ENCODE measurements at places on chromosomes 1 and 21.

DNA sequence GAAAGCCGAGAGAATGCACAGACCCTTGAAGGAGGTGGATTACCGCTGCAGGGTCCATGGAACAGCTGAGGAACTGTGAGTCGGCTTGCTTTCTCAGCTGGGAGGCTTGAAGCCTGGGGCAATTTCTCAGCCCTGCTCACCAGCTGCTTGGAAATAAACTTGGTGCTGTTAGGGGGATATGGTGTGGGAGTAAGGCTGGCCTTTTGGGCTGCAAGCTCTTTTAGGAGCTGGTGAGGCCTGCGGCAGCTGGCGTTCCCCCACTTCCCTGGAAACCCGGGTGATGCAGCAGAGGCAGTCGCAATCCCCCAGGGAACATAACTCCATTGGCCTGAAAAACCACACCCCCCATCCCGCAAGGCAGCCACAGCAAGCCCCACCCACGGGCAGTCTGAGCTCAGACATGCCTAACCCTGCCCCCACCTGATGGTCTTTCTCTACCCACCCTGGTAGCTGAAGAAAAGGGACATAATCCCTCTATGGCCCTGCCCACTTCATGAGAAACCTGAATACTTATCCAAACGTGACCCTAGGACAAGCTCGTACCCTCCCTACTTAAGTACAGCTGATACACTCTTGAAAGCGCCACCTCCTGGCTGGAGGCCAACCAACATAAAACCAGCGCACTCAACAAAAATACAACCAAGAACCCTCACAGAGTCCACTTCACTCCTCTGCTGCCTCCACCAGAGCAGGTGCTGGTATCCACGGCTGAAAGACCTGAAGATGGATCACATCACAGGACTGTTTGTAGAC lies 1995.8 kb downstream of the NCAM2 start:
- DNase-seq: no peak

GRCh38 chr1:236052232-236052993 lies 12.5 kb downstream of the NID1 start:
- no peak for DNase-seq

GRCh38 chr1:61670016-61670415 lies 54.9 kb downstream of the TM2D1 start:
- no peak for DNase-seq

DNA sequence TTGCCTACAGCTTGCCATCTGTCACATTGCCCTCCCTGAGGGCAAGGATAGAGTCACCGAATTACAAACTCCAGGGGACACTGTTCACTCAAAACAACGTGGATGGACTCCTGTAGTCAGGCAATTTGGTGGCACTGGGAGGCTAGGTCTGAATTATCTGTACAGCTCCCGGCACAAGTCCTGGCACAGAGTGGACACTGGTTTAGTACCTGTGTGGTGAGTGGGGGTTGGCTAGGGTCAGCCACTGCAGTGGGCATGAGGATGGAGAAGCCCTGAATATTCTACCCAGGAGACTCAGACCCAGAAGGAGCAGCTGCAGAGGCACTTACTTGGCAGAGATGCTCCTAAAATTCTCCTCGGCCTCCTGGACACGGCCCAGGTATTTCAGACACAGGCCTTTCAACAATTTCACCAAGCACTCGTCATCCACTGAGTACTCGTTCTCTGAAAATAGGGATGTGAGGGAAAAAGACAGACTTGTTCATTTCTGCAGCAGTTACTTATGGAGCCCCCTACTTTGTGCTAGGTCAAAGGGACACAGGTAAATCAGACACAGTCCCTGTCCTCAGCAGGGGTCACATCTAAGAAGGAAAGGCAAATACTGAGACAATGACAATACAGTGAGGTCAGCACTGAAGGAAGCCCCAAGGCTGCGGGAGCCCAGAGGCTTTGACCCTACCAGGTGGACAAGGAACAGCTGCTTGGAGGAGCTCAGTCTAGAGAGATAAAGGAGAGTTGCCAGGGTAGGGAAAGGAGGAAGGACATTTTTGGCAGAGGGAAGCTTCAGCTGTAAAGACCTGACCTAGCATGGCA lies 40.5 kb downstream of the TTC39A start:
- DNase-seq: no peak

- DNase-seq: no peak
Measured at GRCh38 chr1:233777566-233777965, 126.9 kb upstream of the SLC35F3 start.

DNA sequence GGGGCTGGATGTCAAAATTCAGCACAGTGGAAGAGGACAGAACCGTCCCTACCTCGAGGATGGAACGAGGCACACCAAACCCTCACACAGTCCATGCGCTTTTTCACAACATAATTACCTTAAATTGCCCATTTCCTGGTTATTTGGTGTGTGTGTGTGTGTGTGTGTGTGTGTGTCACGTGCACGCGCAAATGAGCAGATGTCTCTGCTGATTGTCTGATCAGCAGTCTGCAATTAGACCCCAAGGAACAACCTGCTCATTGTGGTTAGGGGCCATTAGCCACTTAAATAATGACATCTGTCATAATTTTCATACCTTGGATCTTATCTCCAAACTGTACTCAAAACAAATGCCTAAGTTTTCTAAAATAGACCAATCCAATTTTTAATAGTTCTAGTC lies 23.2 kb downstream of the AVPR1B start:
- no peak for DNase-seq

DNA sequence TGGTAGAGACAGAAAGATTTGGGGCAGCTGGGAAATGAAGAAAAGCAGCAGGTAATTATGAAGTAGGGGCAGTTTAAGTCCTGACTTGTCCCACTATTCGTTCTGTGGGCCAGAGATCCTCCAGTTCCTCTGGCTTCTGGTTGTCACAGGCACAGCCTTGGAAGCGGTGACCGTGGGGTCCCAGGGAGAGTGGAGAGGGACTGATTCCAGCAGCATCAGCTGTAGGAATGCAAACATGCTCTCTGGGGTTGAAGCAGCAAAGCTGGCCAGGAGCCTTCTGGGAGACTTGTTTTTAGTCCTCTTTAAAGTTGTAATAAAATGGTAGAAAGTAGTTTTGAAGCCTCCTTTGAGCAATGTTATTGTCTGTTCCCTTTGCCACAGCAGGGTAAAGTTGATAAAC lies 488.0 kb downstream of the LMO4 start:
- no peak for DNase-seq

GRCh38 chr1:117629625-117630422 lies 24.0 kb downstream of the TENT5C start:
- DNase-seq: no peak

- peak; percentile 72 for DNase-seq
Measured at GRCh38 chr1:18581420-18581880, 49.2 kb upstream of the PAX7 start.

DNA sequence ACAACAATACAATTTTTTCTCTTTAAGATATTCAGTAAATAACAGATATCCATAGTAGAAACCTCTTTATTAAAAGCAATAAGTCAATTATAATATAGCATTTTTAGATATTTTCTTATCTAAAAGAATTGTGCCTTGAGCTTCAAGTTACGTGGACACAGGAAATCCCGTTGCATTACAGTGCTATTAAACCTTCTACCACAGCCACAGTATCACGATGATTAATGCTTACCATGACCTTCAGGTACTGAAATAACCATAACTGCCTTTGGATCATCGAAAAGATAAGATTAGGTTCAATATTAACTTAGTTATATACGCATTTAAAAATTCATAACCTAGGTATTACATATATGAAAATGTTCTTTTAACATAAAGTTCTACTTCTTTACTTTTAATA lies 17.9 kb downstream of the B3GALNT2 start:
- DNase-seq: no peak

- no peak for DNase-seq
Measured at GRCh38 chr1:184479435-184480167, 92.8 kb downstream of the C1orf21 start.

- DNase-seq: peak; percentile 48
Measured at GRCh38 chr1:117312453-117313138, 54.7 kb upstream of the MAN1A2 start.

DNA sequence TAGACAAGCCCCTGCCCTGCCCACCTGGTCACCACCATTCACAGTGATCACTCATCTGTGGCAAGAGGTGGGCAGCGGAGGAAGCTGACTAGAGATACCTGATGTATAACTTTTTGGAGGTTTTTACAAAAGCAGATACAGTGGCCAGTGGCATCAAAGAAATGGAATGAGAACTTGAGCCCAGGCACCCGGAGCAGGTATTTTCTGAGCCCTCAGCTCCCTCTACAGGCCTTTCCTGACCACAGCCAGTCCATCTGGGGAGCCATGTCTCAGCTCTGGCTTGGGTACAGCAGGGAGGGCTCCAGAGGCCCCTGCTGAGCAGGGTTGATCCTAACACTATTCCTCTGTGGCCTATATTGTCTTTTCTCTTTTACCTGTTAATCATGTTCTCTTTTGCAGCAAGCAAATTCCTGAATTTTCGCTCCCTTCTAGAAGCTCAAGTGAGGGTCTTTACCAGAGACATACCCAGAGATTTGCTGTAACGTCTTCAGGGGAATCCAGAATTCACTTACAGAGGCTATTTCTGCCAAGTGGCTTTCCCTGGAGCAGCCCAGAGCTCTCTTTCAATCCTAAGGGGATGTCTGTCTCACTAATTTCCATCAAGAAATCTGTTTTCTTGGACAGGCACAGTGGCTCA lies 27.3 kb downstream of the GPR157 start:
- DNase-seq: peak; percentile 89

GRCh38 chr21:24693779-24694178 lies 913.5 kb downstream of the MRPL39 start:
- no peak for DNase-seq

DNA sequence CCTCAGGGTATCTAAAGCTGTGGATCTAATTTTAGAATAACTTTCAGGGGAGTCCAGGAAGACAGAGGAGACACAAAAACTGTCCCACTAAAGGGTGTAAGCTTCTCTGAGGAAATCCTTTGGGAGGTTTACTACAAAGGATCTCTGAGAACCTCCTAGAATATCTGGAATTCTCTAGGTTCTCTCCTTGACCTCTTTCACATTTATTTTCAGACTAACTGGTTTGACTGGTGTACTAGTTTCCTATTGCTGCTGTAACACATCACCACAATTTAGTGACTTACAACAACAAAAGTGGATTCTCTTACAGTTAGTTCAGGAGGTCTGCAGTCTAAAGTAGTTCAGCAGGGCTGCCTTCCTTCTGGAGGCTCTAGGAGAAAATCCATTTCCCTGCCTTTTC lies 175.3 kb upstream of the KIAA0040 start:
- DNase-seq: no peak

DNA sequence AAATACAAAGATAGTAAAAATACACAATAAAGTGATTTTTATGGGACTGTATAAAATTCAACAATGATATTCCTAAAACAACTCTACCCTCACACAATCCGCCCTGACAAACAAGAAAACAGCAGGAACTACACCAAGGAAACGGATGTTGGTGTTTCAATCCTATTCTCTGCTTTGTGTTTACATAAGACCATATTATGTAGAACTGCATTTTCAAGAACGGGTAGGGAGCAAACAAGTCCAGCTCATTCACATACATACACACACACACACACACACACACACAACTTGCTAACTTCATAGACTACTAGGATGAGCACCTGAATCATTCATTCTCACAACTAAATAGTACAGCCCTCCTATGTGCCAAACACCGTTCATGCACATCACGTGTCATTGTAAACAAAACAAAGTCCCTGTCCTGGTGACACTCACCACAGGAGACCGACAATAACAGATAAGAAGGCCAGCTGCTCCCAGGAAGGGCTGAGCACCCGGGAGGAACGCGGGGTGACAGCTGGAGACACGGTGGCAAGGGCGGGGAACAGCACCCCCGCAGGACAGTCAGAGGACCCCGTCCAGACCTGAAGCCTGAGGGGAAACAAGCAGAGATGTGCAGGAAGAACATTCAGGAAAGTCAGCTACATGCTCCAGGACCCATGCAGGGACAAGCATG lies 43.0 kb downstream of the NPHP4 start:
- peak; percentile 12 for DNase-seq

DNA sequence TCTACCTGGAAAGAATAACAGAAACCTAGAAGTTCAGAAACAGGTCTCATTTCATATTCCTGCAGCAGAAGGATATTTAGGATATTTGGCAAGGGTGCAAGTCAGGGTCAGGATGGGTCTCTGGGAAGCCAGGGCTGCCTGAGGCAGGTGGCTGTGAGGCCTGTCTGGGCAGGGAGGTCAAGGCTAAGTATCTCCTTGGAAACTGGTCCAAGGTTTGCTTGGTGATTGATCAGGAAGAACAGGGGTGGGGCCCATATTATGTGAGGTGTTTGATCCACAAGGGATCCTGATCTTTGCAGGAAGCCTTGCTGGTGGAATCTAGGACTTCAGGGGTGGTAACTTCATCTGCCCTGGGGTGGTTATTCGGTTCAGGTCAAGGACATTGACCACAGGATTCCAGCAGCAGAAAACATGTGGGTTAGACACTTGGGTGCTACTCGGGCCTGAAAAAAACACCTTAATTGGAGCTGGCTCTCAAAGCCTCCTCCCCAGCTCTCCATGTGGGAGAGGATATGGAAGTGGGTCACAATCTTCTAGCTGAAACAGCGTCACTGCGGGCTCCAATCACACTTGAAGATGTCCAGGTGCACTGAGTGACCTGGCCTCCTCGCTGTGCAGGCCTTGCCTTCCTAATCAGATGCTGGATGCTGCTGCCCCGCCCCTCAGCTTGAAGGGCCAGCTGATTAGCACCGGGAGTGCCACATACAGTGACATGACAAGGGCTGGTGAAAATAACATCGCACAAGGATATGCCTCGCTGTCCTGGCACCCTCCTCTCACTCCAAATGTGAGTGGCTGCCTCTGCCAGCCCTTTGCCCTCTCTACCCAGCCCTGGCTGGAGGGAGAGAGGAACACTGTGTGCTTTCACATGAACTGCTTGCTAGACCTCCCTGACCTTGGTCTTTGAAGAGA lies 8.7 kb downstream of the CTNNBIP1 start:
- DNase-seq: no peak

- DNase-seq: peak; percentile 43
Measured at GRCh38 chr1:212700223-212700891, 717 bp upstream of the BATF3 start.

GRCh38 chr1:19436716-19437476 lies 48.4 kb downstream of the CAPZB start:
- no peak for DNase-seq

DNA sequence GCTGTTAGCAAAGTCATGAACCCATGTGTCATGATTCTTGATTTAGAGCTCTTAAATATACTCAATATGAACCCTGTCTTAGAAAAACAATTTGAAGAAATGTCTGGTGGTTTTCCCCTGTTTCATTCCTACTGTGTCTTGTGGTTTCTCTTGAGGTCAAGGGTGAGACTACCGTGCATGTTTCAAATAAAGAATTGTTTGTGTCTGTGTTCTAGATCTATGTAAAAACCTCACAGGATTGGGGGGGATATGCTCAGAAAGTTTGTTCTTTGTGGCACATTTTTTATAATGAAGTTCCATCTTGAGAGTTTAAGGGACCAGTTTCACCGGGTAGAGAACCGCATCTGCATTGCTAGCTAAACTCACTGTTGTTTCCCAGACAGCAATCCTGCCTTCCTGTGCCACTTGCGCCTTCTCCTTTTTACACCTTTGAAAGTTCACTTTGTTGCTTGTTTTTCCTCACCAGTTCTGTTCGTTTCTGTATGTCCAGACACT lies 30.9 kb upstream of the CACYBP start:
- no peak for DNase-seq

- DNase-seq: no peak
Measured at GRCh38 chr1:228957535-228957934, 222.3 kb downstream of the RHOU start.
